ENCODE measurements at places on chromosomes 2 and 18.

DNA sequence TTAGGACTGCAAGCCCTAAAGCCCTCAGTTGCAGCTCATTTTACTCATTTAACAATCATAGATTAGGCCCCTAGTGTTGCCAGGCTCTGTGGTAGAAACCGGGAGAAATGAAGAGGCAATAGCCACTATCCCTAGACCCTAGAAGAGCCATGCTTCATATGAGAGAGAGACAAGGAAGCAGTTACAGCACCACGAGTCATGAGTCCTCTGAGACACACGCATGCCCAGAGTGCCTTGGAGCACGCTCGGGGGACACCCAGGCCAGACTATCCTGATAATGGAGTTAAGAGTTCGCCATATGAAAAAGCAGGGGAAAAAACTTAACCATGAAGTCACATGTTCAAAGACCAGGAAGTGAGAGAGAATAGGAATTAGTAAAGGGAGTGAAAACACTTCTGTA lies 321.5 kb upstream of the PKDCC start:
- DNase-seq, result no peak

DNA sequence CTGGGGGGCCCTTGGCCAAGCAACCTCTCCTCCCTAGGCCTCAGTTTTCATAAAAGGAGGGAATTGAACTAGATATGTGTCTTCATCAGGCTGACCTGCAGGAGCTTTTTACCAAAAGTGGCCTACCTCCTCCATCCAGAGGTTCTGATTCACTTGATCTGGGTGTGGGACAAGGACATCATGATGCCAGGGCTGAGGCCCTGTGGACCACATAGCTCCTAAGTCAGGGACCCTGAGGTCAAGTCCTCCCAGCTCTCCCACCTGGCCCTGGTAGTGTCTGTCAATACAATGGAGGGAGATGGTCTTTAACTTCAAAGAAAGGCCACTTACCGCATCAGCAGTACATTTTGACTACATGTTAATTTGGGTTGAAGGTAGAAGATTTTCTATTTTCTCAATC lies 10.4 kb downstream of the IL1RN start:
- DNase-seq, result no peak

- peak; percentile 63 for DNase-seq
Measured at GRCh38 chr2:53786352-53786704, 425 bp downstream of the ASB3 start.

GRCh38 chr2:120013597-120014223 lies 833 bp downstream of the EPB41L5 start:
- no peak for DNase-seq

GRCh38 chr18:34038086-34038485 lies 186.6 kb downstream of the NOL4 start:
- no peak for DNase-seq

GRCh38 chr18:49460976-49461601 lies 644 bp upstream of the DYM start:
- no peak for DNase-seq

GRCh38 chr2:101985101-101985792 lies 6.5 kb upstream of the IL1R2 start:
- DNase-seq, result no peak

DNA sequence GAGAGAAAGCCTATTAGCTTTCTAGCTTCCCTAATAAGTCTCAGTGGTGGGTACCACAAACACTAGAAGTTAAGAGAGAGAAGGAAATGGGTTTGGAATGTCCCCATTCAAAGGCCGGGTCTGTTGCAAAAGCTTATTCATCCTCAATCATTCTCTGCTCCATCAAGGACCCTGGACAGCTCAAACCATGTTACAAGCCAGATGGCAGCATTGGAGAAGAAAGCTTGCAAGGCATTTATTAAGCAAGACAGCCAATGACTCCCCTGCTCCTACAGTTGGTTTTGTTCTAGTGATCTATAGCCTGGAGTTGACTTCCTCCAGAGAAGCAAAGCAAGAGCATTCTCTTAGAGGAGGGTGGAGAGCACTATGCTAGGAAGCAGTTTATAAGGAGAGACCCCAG lies 86.9 kb upstream of the LMAN1 start:
- DNase-seq, result no peak

DNA sequence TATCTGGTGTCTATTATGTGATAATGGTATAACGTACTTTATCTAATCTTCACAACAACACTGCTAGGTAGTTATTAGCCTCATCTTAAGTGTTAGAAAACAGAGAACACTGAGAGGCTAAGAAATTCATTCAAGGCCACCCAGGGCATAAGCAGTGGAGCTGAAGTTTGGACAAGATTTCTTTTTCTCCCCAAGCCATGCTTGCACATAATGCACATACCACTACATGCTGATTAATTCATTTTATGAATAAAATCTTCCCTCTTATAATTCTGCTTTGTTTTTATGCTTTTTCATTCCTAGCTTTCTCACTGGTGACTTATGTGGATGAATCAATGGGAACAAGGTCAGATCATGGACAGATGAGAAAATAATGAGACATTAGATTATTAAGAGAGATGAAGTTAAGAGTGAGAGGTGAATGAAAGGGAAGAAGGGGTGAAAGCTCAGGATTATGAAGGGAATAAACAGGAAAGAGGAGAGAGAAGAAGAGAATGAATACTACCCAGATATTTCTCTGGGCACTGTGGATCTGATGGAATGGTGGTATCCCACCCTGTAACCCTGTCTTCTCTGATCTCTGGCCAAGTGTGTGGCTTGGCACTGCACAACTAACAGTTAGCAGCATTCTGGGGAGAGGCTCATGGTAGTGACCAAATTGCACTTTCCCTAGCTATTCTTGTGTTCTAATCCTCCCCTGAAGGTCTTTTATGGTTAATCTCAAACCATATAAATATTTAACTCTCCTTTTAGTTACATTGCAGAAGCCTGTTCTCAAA lies 17.7 kb upstream of the GALNT3 start:
- no peak for DNase-seq

DNA sequence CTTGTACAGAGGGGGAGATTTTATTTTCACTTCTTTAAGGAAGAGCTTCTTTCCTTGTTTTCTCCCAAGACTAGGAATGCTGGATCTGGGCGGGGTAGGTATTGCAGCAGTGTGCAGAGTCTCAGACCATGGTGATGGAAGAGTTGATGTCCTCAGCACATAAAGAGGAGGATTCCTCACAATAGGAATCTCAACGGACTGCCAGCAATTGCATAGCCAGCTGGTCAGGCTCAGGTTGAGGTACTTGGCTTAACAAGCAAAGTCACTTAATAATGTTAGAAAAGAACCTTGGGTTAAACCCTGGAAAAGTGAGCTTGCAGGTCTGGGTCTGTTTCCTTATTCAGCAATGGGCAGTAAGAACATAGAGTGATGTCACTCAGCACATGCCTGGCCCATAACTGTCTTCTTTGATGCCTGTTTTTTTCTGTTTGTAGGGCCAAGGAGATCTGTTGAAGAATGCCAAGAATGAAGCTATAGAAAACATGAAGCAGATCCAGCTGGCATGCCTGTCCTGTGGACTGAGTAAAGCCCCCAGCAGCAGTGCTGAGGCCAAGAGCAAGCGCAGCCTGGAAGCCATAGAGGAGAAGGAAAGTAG lies 342.1 kb downstream of the PLCL1 start:
- no peak for DNase-seq

Measured in right forelimb (tissue), 1 donor.